ENCODE measurements at places on chromosomes 6 and 20.

- DNase-seq: no peak
These were observed 33.4 kb upstream of the SLC22A1 start for GRCh38 chr6:160088069-160088783.

DNA sequence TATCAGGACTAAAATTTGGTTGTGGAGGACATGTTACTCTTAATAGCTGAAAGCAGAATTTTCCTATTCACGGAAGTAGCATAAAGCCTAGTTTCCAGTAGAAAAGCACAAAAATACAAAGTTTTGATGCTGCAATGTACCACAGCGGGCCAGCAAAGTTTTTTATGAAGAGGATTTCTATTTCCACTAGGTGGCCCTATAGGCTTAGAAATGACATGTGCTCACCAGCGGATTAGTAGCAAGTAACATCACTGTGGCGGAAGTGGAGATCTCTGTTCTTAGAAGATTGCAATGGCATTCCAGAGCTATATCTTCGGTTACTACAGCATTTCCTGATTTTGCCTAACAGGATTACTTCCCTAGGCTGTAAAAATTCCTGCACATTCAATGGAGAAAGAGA is 1219.0 kb upstream of the EYS start:
- no peak for DNase-seq

DNA sequence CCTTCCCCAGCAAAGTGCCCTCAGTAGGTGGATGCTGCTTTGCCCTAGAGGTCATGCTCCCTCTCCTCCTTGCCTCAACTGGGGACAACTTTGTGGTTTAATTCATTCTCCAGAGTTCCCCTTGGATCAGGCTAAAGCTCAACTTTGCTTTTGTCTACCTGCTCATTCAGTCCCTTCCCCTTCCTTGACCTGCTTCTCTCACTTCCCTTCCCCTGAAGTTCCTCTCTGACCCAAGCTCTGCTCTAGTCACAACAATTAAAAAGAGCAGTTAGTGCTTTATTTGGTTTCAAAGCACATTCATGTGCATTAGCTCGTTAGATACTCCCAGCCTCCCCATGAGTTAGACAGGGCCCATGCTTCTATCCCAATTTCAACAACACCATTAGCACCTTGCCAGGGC is 71.3 kb downstream of the DZANK1 start:
- DNase-seq: no peak

DNA sequence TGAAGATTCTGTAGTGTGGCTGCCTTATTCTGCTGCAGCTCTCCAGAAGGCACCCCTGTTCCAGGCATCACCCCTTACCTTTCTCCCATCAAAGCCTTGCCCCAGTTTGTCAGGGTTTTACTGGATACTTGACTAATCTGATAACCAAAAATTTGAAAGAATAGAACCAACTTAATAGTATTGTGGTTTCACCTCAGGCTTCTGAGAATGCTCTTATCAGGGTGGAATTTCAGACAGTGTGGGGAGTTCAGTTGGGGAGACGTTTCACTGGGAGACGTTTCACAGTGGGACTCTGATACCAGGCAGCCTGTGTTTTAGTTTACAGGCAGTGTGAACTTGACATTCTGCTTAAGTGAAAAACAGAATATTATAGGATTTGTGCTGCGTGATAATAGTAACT is 50.5 kb downstream of the SCAND1 start:
- no peak for DNase-seq

DNA sequence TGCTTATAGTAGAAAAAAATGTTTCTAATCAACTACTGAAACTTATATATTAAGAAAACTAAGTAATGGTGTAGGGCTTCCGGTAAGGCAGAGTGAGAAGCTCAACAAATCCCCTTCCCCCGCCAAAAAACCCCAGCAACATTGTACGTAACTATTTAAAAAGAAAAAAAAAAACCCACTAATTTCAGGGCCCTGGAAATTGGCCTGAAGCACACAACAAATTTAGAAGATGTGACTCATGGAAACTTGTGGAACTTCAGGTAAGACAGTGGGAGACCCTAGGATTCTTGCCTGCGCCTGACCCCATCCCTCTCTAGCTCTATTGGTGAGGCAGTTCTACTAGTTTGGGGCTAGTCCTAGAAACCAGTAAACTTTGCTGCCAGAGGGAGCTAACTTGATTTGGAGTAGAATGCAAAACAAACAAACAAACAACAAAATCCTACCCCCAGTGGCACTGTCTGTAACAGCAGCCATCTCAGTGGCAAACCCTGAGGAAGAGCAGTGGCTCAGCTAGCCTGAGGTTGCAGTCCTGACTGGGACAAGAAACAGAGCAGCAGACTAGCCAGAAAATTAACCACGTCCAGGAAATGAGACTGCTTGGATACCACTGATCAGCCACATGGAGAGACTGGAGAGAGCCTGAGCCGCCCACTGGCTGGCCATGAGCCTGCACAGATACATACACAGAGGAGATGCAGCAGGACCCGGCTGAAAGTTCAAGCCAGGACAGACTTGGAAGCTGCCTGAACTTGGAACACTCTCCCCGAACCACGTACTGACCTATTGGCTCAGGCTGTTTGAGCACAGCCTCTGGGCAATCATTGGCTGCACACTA is 135.1 kb downstream of the TBXT start:
- no peak for DNase-seq

DNA sequence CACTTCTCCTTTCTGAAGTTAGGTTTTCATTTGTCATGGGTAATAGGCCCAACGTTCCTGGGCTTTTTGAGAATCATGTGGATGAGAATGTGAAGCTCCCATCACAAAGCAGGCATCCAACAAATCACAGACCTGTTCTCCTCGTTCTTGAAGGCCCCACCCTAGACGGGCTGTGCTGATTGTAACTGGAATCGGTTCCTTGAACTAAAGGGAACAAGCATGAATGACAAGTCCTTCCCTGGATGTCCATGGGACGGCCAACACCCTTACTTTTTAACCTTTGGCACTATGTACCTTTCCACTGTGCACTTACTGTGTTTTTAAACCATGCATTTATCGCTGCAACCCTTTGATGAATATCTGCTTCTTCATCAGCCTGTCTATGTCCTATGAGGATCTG is 438.2 kb downstream of the CD83 start:
- no peak for DNase-seq

GRCh38 chr6:31209137-31209536 is 38.7 kb upstream of the POU5F1 start:
- DNase-seq: no peak

DNA sequence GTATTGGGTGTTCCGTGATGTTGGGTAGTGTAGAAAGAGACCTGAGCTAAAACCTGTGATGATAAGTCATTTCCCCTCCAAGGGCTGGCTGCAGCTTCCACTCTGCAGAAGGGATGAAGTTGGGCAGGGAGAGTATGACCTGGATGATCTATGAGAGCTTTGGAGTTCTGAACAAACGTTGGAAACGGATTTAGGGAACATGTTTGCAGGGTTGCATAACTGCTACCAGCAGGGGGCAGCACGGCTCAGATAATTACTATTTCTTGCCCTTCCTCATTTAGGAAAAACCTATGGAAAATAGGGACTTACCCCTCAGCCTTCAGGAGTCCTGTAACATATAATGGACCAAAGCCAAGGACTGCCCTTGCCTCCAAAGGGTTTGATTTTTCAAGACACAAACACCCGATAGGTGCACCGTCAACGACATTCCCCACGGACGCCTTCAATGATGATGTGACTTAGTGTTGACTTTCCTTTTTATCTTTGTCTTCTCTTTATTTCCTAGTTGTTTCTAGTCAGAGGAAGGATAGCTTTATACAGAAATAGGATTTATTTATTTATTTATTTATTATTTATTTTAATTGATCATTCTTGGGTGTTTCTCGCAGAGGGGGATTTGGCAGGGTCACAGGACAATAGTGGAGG is 164.9 kb upstream of the SASH1 start:
- peak; percentile 9 for DNase-seq

DNA sequence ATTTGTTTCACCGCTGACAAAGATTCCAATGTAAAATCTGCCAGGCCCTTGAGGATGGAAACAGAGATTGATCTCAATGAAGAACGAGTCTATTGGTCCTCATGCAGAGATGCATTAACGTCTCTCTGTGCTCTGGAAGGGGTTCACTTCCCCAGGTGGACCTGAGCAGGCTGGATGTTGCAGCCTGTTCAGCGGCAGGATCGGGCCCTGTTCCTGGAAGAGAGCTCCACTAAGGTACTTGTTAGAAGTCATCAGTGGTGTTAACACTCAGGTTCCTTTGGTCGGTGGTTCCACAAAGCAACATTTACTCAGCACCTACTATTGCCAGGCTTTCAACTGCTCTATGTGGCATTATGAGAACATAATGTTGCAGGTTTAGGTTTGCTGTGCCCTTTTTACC is 107.5 kb downstream of the TCP11 start:
- DNase-seq: no peak

DNA sequence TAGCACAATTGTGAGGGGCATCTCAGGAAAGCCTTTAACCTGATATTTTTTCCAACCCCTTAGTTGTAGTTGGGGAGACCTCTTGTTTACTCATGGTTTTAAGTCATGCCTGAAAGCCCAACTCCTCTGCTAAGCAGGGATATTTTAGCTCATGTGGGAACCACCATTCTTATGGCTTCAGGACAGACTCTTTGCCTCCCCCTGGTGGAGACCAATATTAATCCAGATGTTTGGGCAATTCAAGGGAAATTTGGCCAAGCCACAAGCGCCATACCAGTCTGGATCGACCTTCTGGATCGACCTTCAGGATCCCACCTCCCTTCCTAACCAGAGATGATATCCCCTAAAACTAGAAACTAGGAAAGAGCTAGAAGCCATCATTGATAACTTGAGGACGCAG is 211.2 kb downstream of the C6orf118 start:
- no peak for DNase-seq

DNA sequence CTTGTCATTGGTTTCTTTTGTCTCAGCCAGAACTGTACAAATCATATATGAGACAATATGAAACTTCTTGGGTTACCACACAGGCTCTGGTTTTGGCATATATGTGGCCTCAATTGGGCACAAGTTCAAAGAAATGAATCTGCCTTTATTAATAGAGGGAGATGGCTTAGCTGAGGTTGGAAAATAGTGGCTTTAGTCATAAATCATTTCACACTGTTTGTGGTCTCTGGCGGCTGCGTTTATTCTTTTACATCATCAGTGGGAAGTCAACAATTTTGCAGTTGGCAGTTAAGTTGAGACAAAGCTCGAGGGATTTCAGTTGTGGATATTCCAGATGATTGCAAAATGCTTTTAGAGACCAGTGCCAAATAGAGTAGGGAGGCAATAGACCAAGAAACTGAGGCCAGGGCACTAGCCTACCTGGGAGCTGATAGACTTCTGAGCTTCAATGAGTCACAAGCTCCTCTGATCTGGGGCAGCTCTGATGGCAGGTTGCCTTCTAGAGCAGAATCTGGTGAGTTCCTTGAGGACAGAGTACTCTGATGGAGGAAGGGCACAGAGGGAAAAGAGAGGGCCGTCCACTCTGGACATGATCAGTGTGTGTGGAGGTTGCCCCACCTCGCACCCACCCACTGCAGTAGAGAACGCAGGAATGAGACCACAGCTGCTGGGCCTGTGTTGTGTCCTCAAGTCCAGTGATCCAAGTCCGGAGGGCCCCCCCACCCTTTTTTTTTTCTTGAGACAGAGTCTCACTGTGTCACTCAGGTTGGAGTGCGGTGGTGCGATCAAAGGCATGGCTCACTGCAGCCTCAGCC is 73.5 kb downstream of the ARMC2 start:
- no peak for DNase-seq

DNA sequence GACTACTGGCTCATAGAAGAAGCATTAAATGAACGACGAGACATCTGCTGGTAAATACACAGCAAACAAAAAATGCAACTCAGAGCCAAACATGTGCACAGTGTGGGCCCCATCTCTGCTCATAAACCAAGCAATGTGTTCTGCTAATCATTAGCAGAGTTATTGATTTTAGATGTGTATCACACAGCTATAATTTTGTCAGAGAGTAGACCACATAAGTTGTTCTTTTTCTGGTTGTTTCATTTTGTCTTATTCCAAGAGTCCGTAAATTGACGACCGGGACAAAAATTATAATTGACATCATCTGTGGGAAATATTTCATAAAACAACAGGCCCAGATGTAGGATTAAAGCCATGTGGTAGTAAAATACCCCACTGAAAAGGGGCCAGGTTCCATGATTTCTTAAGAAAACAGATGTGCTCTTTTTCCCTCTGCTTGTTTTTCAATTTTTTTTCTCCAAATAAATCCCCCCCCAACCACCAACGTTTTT is 423.6 kb downstream of the HAO1 start:
- no peak for DNase-seq

GRCh38 chr6:110613356-110613755 is 136.9 kb upstream of the SLC22A16 start:
- DNase-seq: no peak

GRCh38 chr6:146871611-146872425 is 273.0 kb downstream of the ADGB start:
- DNase-seq: no peak

GRCh38 chr6:56148488-56149186 is 98.7 kb downstream of the COL21A1 start:
- no peak for DNase-seq

GRCh38 chr6:62805431-62805830 is 405.8 kb upstream of the FKBP1C start:
- DNase-seq: no peak

GRCh38 chr20:16526433-16527380 is 46.5 kb downstream of the KIF16B start:
- no peak for DNase-seq

DNA sequence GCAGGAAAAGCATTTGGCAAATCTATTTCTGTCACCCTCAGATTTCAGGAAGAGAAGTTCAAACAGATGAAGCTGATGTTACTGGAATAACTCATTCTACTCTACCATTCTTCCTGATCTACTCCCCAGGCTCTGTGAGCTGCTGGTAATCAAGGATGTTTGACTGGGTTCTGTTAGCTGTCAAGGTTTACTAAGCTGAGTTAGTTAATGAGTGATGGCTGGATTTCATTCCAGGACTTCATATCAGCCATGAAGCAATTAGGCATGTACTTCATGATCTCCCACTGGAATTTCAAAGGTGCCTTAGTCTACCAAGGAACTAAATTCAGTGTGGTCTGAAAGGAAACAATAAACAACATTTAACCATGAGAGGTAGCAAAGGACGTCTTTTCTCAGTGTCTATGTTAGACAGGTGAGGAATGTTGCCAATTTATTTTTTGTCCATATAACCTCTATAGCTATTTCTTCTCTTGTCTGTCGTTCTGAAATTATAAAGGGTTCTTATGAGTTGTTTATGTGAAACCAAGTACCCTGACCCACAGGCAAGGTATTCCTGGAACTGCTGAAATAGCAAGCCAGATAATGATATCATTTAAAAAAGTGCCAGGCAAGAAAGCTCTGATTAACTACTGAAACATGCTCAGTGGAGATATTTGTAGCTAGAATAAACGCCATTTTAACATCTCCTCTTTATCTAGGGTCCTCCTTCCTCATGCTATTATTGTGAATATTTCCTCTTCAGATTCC is 112.9 kb downstream of the BACH2 start:
- DNase-seq: no peak
